ENCODE measurements at places on chromosomes 3 and 15.

DNA sequence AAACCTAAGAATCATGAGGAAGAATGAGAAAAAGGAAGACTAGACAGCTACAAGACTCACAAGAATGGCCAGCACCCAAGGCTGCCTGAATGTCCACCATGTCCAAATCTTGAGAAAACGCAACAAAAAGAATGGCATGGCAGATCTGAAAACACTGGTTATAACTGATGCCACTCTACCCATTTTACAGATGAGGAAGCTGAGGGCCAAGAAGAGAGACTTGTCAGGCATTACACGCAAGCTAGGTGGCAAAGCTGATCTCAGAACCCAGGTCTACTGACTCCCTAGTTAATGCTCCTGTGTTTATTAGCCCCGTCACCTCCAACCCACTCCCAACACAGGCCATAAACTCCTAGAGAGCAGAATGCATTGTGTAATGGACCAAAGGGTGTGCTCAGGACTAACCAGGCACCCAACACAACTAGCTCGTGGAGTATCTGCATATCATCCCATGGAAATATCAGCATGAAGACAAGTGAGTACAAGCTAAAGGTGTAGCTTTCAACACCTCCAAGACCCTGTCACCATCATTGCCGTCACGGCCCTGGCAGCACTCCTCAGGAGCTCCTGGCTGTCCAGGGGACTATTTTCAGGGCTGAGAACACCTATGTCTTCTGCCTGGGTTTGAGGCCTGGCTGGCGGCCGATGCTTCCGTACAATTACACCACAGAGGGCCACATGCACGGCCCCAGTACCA is 111.7 kb downstream of the XXYLT1 start:
- no peak for DNase-seq

GRCh38 chr3:53554559-53555067 is 60.2 kb downstream of the CACNA1D start:
- DNase-seq = no peak

DNA sequence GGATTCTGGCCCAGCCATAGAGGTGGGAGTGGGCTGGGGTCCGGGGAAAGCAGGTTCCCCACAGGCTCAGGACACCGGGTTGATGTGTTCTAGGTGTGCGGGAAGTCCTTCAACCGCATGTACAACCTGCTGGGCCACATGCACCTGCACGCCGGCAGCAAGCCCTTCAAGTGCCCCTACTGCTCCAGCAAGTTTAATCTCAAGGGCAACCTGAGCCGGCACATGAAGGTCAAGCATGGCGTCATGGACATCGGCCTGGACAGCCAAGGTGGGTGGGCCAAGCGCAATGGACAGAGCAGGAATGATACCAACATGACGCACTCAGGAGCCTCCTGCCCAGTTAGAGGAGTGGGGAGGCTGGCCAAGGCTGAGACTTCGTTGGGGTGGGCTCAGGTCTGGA is 28.2 kb downstream of the IDH2 start:
- no peak for DNase-seq

- no peak for DNase-seq
These were observed 79.3 kb upstream of the TCF12 start for GRCh38 chr15:56839099-56839498.

DNA sequence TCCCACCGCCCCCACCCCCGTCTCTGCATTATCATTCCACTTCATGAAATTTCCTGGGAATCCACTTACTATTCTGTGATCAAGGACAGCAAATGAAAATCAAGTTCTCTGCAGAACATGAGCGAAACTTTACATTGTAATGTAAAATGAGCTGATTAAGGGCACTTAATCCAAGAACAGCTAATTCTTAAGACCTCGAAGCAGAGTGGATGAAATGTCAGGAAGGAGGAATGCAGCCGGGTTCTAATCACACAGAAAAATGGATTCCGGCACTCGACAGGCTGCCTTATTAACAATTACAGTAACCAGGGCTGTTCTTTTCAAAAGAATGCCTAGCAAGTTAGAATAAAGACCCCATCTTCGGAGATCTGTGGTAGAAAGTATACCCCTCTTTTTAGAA is 57.5 kb downstream of the RFTN1 start:
- DNase-seq = no peak

GRCh38 chr3:143584474-143584873 is 263.8 kb downstream of the SLC9A9 start:
- DNase-seq = no peak

GRCh38 chr3:171940151-171940649 is 97.1 kb downstream of the TMEM212 start:
- DNase-seq = no peak

GRCh38 chr15:71424765-71425164 is 309.5 kb downstream of the THSD4 start:
- DNase-seq = no peak

GRCh38 chr3:110341047-110341446 is 730.6 kb upstream of the NECTIN3 start:
- no peak for DNase-seq

GRCh38 chr15:27086149-27086548 is 115.2 kb downstream of the GABRG3 start:
- peak; percentile 70 for DNase-seq

GRCh38 chr15:68500363-68501258 is 68.6 kb upstream of the ITGA11 start:
- no peak for DNase-seq

- DNase-seq = no peak
These were observed 301.5 kb downstream of the PYDC2 start for GRCh38 chr3:191762323-191762960.

- no peak for DNase-seq
These were observed 18.9 kb downstream of the RSRC1 start for GRCh38 chr3:158128755-158129154.

GRCh38 chr3:148329481-148330235 is 368.0 kb upstream of the AGTR1 start:
- no peak for DNase-seq

GRCh38 chr3:193982258-193982659 is 153.7 kb upstream of the HES1 start:
- DNase-seq = no peak

DNA sequence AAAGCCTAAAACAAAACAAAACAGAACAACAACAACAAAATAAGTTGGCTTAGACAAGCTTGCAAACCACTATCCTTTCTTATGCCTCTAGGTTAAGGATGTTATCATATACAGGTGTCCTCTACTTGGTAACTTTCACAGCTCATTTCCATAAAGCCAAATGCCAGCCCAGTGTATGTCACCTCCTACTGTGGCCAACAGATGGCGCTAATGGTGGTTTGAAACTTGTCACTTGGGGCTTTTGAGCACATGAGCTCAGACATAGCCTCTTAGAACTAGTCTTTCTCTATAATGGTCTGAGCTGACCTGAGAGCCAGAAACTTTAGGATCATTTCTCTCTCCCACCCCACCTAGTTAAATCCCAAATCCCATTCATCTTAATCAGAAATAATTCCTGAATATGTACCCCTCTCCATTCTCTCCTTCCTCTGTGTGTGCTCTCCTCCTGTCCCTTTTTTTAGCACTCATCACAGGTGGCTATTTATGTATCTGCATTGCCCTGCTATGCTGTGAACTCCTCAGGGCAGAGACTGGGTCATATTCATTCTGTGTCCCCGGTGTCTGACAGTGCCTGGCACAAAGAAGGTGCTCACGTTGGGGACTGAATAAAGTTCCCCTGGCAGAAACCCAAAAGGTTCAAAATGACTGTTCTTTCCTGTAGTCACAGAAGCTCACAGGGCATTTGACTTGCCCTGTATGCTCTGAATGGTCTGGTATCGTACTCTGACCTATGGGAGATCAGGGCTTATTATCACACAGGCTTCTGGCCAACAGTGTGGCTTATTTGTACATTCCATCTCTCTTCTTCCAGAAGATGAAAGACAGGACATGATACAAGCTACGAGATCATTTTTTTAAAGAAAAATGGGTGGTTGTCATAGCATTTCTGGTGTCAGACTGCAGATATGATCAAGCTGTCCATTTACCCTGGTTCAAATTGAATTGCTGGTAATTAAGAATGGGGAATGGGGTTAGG is 319.3 kb upstream of the AZI2 start:
- DNase-seq = peak; percentile 56

Measured in BE2C (cell line).